CD4-positive, alpha-beta T cell treated with Interleukin-10 for 1 hour (primary cell): ENCODE measurements at places on chromosomes 3 and 15.

DNA sequence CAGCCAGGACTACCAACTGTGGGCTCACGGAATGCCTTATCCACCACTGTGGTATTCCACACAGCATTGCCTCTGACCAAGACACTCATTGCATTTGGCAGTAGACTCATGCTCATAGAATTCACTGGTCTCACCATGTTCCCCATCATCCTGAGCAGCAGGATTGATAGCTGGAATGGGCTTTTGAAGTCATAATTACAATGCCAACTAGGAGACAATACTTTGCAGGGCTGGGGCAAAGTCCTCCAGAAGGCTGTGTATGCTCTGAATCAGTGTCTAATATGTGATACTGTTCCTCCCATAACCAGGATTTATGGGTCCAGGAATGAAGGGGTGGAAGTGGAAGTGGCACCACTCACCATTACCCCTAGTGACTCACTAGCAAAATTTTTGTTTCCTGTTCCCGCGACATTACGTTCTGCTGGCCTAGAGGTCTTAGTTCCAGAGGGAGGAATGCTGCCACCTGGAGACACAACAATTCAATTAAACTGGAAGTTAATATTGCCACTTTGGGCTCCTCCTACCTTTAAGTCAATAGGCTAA, 58.6 kb upstream of the CCDC80 start:
- peak; percentile 7 for DNase-seq

- peak; percentile 3 for DNase-seq
Measured at GRCh38 chr15:42171122-42171521, 14.7 kb upstream of the PLA2G4F start.

DNA sequence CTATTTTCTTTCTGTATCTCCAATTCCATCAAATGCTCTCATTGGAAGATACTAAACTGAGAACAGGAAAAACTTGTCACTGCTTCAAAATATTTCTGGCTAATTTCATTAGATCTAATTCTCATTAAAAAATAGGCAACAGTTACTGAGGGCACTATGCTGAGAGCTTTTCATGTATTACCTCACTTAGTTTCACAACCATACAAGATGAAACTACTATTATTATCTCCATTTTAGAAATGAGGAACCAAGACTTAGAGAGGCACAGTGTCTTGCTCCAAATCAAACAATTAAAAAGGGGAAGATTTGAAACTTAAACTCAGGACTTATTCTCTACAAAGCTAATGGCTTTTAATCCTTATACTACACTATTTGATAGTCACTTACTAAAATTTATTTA, 7.2 kb upstream of the OTOL1 start:
- DNase-seq, result no peak

- DNase-seq, result no peak
Measured at GRCh38 chr3:96991800-96992365, 177.5 kb downstream of the EPHA6 start.

DNA sequence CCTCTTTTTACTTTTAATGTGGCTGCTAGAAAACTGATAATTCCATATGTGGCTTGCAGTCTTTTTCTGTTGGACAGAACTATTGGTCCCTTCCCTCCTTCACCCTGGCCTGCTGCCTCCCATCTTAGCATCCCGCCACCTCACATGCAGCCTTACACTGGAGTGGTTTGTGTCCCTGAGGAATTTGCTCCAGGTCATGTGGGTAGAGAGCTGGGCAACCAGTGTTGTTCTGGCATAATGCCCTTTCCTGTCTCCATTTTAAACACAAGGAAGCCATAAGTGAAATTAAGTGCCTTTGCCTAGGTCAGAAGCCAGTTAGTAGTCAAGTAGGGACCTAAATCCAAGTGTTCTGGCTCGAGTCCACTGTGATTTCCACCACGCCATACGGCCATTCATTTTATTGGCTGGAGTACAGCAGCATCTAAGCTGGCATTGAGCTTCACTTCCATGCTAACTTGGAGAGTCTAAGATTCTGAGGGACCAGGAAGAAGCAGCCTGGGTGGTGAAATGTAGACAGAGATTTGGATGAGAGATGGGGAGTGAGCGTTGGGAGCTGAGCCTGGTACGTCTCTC, 46.0 kb upstream of the PLXNA1 start:
- DNase-seq, result no peak

DNA sequence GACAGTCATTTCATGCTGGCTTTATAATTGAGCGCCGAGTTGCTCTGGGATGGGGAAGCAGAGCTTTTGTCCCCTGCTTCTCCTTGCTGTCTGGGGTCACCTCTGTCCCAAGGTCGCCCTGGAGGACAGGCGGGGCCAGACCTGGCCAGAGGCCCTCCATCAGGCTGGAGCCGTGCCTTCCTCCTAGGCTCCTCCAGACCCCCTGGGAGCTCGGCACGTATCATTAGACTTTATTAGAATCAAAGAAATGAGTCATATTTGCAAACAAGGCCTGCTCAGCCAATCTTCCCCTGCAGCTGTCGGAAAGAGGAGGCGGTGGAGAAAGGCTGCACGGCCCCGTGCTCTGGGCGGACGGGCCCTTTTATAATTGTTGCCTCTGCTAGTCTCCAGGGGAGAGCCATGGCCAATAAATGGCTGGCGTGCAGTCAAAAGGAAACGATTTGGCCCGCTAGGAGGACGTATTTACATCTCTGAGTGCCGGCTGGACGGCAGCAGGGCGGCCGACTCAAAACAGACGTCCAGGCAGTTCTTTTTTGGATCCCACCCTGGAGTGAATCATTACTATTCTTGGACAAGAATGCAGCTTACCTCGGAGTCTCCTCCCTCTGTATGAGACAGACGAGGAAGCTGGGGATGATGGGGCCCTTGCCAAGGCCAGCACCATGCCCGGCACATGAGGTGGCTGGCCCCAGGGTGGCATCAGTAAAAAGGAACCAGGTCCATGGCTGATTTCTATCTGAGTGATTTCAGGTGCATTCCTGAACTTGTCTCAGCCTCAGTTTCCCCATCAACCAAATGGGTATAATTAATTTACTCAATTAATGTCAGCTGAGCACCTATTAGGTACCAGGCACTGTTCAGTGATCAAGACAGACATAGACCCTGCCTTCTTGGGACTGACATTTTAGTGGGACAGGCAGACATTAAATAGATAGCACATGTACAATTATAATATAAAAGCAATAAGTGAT, 50.6 kb downstream of the SLC6A6 start:
- DNase-seq, result no peak

- DNase-seq, result no peak
Measured at GRCh38 chr3:52606373-52607085, 70.1 kb downstream of the UQCC5 start.

DNA sequence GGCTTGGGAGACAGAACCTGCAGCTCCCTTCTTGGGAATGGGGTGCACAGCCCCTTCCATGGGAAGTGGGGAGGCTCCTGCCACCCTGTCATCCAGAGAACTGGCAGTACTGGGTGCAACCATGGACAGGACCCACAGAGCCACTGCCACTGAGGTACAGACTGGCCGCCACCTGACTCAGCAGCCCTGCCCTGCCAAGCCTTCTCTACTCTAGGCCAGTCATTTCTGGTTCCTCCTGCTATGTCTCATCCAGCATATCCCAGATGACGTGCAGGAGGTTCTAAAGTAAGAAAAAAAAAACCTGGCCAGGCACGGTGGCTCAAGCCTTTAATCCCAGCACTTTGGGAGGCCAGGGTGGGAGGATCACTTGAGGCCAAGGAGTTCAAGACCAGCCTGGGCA, 76.9 kb upstream of the RPL32 start:
- DNase-seq, result no peak

GRCh38 chr3:63450634-63451363, 172.7 kb downstream of the SYNPR start:
- DNase-seq, result no peak

GRCh38 chr3:34264337-34265041, 466.1 kb downstream of the PDCD6IP start:
- no peak for DNase-seq

DNA sequence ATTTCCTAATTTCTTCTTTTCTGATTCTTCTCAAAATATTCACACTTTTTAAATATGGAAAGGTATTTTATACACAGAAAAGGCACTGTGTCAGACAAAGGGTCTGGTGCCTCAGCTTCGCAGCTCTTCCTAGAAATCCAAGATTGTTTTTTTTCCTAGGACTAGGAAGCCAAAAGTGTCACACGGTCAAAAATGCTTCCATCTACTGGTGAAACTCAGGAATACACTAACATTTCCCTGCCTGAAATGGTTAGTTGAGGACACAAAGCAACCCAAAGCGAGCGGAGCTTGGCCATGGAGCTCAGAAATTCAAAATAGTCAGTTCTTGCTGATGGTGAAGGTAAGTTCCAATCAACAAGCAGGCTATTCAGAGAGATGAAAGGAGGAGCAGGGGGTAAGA, 426.5 kb upstream of the RASGRP1 start:
- no peak for DNase-seq

GRCh38 chr3:154085799-154086198, 35.4 kb upstream of the ARHGEF26 start:
- no peak for DNase-seq

GRCh38 chr3:169138849-169139420, 524.6 kb downstream of the MECOM start:
- DNase-seq, result no peak

DNA sequence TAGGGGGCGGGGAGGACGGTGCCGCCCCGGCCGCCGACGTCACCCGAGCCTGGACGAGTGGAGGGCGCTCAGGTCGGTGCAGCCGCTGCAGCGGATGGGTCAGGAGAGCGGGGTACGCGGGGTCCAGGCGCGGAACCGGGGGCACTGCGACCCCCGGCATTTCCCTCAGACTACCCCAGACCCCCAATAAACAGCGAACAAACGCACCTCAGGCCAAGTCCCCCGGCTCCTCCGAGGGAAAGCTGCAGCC, 78.9 kb downstream of the IQSEC1 start:
- no peak for DNase-seq

GRCh38 chr15:43067717-43068461, 37.9 kb downstream of the UBR1 start:
- no peak for DNase-seq

- no peak for DNase-seq
Measured at GRCh38 chr15:101664303-101664913, 12.2 kb upstream of the TM2D3 start.

- DNase-seq, result no peak
Measured at GRCh38 chr3:136817448-136817847, 1.5 kb upstream of the SLC35G2 start.

GRCh38 chr3:29637068-29637467, 356.2 kb downstream of the RBMS3 start:
- DNase-seq, result no peak

GRCh38 chr3:5143464-5143863, 21.4 kb downstream of the ARL8B start:
- no peak for DNase-seq

DNA sequence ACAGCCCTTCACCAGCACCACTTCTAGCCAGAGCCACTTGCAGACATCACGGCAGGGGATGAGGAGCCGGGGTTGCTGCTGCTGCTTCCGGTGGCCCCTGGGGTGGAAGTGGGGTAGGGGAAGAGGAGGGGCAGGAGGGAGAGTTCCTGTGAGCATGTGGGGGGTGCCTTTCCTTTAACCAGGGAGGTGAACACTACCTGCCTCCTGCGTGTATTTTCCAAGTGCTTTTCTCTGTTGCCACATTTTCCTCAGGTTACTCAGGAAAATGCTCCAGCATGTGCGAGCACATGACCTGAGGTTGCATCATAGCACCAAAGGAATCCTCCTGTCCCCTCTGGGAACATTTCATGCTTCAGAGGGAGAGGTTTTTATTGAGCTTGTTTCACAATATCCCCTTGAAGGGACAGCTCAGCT, 12.2 kb upstream of the SACM1L start:
- DNase-seq, result peak; percentile 67

DNA sequence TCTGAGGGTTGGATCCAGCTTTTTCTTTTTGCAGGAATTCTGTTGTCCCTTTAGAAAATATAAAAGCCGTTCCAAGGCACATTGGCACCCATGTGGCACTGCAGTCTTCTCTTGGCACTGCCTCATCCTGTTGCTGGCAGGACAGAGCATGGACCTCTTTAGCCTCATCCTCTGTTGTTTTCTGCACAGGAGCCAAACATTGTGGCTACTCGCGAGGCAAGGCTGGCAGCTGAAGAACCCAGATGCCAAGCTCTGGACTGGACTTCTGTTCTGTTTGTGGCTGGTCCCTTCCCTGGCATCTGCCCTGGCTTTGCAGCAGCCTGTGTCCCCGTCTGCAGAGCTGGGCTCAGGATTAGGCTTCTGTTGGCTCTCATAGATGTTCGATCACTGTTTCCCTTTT, 224.7 kb upstream of the TBC1D5 start:
- no peak for DNase-seq

- peak; percentile 42 for DNase-seq
Measured at GRCh38 chr15:75647370-75648155, at the start of gene SNX33. SNX33 (plus strand) TSS chr15:75647912; CDS start chr15:75649103, 1,191 bp downstream.

DNA sequence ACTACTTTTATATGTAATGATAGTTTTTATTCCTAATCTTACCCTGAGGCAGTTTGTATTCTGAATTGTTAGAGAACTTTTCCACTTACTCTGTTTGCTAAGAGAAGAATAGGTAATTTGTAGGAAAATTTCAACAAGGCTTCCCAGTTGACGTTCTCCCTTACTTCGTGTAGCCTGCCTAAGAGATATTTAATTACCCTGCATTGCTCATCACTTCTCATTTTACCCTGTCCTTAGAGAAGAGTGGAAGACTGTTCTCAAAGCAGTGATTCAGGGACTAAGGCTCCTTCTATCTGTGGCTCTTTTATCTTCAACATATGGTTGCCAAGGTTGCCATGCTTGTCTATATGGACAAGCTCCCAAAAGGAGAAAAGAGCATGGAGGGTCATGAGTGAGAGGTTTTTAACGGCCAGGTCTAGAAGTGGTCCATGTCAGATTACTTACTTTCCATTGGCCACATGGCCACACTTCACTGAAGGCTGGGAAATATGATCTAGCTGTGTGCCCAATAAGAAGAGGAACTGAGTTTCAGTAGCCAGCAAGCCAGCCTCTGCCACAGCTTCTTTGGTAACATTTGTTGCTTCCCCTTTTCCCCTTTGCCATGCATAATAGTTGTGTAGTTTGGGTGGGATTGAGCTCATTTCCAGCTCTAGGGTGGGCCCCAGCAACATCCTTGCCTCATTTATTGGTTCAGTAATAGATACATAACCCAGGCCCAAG, 22.1 kb downstream of the PDE8A start:
- no peak for DNase-seq

- no peak for DNase-seq
Measured at GRCh38 chr15:89457086-89457485, 39.3 kb downstream of the RHCG start.
